SJCRH30 (cell line): ENCODE measurements at places on chromosomes 5 and 9. TPM values are rescaled to one million over a fixed set of nuclear protein-coding genes. Genes with fewer than 3 reads are reported as not detected.

PRRX2 gene
- total RNA-seq, result 0.18 and 0.20 TPM in 2 replicates

DNA sequence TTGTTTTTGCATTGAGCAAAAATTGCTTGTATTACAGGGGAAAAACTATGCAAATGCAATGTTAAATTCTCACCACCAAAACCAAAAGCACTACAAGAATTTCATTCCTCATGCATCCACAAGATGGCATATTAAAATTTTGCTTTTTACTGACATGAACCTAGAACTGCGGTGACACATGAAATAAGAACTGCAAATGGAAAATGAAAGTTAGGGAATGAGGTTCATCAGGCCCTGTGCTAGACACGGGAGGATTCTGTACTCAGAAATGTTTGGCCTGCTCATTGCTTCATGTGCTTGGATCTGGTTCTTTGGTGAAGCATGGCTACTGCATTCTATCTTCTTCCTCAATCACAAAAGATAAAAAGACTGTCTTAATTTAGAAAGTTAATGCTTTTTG, 9.1 kb upstream of the RFK start:
- peak; percentile 59 for DNase-seq

GRCh38 chr9:94974154-94974879, 247.8 kb downstream of the AOPEP start:
- no peak for DNase-seq

DNA sequence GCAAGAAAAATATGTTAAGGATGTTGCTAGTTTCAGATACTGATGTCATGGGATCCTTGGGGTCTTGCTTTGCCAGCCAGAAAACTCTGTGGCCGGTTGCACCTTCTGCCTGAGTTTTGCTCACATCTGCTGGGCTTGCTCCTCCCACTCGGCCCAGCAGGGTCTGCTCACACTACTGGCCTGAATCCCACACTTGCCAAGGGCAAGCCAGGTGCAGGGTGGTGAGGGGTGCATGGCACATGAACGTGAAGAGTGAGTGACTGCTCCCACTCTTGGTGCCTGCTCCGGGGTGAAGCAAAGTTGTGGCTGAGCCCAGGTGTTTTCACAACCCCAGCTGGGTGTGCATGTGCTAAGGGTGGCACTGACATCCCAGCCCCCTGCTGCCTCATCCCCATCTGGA, 83.1 kb upstream of the STARD4 start:
- DNase-seq, result no peak

- peak; percentile 92 for DNase-seq
These were observed at the start of gene PCDHGB1 for GRCh38 chr5:141349917-141350619. Gene PCDHGB1, plus strand, starts transcription at chr5:141350099. Its CDS starts 162 bp downstream, at chr5:141350261.

DNA sequence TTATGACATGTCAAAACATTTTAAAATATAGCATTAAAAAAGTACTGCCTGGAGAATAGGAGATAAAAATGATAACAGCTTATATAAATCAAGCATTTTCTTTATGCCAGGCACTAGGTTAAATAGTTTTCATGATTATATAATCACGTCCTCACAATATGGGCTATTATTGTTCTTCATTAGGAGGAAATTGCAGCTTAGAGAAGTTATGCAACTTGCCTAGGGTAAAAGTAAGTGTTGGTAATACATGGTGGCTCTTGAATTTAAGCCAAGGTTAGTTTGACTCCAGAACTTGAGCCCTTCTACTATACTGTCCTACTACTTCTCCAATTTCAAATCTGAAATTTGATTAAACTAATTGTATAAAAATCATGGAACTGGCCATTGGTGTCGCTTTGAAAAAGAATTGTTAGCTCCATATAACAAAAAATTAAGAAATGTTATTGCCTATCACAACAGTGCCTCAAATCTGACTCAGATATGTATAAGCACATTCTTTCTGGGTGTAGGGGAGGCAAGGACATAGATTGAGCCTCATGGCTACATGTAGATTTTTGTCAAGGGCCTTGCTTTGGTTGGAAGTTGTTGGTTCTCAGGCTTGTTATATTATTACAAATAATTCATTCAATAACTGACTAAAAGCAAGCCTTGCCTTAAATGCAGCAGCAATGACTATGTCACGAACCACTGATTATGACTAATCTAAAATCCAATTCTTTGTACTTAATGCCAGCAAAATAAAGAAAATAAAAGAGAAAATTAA, 223.5 kb upstream of the DAB2 start:
- no peak for DNase-seq

IL17B gene
- total RNA-seq, result 1.5 and 3.3 TPM in 2 replicates

MUSK gene
- 13.6 and 14.1 TPM in 2 replicates for total RNA-seq

GRCh38 chr5:52786391-52786790, 1.3 kb upstream of the ITGA1 start:
- DNase-seq, result no peak

DNA sequence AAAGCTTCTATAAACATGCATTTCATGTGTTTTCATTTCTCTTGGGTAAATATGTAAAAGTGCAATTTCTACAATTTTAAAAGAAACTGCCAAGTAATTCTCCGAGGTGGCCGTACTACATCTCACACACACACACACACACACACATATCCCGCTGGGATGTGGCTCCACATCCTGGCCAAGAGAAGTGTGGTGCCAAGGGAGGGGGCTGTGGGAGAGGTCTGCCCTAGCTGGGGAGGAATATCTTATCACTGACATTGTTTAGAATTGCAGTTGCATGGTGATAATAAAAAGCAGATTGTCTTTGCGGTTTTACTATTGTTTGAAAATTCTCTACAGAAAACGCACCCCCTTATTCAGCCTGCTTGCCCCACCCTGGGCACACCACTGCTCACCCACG, 558.4 kb downstream of the BNC2 start:
- DNase-seq, result no peak

- no peak for DNase-seq
These were observed 593.0 kb downstream of the ACTL7B start for GRCh38 chr9:108262836-108263235.

- no peak for DNase-seq
These were observed 102.2 kb downstream of the HACD4 start for GRCh38 chr9:20929276-20929675.

DNA sequence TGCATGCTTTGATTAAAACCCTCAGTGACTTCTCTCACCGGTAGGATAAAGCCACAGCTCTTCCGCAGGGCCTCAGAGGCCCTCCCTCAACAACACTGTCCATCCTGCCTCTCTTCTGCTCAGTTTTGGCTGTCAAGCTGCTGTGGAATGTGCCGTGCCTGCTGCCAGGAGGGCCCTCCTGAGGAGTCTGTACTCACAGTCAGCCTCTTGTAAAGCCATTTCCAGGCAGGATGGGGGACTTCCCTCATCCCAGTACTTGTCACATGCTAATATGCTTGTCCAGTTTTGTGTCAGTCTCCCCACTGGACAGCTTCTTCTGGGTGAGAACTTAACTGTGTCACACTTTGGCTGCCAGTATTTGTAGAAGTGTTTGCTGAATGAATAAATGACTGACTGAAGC, 13.9 kb upstream of the DDX41 start:
- no peak for DNase-seq

DNA sequence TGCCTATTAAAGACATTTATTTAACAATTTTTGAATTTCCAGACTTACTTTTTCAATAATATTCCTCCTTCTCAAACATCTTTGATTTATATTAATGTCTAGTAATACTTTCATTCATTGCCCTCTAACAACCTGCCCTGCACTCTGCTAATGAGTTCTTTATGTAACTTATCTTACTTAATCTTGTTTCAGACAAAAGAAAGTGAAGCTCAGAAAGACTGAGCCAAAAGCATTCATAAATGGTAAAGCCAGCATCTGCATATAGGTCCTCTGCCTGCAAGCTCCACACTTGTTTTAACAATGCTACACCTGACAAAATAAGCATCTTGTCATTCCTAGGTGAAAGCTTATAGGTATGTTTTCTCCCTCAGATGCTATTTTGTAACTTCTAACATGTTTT, 2.4 kb upstream of the TNPO1 start:
- DNase-seq, result no peak

DEPDC1B gene
- total RNA-seq, result 31.4 and 33.9 TPM in 2 replicates

GRCh38 chr9:87301371-87301770, 196.3 kb upstream of the DAPK1 start:
- DNase-seq, result no peak

DNA sequence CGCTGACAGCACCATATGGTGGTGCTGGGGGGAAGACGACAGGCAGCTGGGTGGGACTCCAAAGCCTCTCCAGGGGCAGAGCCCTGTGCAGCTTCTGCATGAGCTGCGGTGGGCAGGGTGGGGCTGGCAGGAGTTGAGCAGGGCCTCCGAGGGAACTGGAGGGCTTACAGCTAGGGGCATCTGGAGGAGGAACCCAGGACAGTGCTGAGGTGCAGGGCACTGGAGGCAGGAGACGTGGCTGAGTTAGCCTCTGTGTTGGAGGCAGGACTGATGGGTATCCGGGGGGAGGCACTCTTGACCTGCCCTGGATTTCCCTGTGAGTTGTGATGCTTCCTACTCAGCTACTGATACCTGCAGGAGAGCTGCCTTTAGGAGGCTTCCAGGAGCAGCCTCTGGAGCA, 45.0 kb downstream of the TENT4A start:
- DNase-seq, result no peak

GRXCR2 gene
- total RNA-seq, result not detected in 2 replicates

GRCh38 chr9:128323212-128323730, 632 bp downstream of the COQ4 start:
- DNase-seq, result no peak

DNA sequence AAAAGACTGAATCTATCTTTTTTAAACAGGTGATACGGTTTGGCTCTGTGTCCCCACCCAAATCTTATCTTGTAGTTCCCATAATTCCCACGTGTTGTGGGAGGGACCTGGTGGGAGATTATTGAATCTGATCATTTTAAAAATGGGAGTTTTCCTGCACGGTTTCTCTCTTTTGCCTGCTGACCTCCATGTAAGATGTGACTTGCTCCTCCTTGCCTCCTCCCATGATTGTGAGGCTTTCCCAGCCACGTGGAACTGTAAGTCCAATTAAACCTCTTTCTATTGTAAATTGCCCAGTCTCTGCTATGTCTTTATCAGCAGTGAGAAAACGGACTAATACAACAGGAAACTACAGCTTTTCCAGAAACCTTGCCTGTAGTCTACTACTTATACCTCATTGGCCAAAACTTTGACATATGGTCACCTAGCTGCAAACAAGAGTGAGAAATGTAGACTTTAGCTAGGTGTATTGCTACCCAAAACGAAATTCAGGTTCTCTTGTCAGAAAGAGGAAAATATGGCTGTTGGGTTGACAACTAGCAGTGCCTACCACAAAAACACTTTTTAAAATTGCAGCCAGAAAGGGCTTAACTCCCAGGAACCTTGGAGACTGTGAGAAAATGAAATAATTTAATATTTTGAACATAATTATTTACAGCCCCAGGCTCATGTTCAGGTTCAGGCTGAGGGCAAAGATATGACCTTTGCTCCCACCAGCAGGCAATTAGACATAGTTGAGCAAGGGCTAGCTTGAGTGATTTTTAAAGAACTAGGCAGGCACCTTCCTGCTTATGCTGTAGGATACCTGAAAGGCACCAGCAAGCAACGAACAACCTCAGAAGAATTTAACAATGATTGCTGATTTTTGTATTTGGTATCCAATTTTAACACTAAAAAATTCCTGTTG, 7.4 kb upstream of the AGGF1 start:
- DNase-seq, result no peak

DNA sequence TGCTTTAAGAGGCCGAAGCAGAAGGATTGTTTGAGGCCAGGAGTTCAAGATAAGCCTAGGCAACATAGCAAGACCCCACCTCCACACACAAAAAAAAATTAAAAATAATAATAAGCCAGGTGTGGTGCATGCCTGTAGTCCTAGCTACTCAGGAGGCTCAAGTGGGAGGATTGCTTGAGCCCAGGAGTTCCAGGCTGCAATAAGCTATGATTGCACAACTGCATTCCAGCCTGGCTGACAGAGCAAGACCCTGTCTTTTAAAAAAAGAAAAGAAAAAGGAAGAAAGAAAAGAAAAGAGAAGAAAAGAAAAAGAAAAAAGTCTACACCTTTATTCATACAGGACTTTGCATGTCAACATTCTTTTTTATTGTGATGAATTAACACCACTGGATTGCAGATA, 2125.8 kb downstream of the MAT2B start:
- no peak for DNase-seq

ENTPD8 gene
- total RNA-seq, result not detected in 2 replicates

DNA sequence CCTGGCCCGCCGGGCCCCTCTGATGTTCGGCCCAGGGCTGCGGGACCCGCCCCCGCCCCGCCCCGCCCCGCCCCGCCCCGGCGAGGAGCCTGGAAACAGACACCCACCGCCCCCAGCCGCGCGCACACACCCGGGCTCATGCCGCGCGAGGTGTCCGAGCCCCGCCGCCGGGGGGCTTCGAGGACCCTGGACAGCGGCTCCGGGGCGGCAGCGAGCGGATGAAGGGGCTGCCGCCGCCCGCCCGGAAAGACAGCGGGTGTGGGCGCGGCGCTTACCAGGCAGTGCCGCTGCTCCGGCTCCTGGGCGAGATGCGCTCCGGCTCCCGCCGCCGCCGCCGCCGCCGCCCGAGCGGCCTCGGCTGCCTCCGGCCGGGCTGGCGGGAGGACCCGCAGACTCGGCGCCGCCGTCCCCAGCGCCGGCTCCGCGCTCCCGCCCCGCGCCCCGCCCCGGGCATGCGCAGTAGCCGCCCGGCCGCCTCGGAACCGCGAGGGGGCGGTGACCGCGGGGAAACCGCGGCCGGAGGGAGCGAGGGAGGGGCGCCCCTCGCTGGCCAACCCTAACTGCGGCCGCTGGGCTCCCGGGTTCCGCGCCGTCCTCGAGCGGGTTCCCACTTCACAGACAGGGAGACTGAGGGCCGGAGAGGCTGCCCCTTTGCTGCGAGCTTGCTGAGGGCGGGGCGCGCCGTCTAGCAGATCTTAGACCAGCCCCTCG, at the start of gene GPRIN1:
GPRIN1 (minus strand) TSS at position 433 of the 711 bp plus-strand sequence. CDS start 10,322 bp downstream, outside the sequence.
- DNase-seq, result peak; percentile 77

DNA sequence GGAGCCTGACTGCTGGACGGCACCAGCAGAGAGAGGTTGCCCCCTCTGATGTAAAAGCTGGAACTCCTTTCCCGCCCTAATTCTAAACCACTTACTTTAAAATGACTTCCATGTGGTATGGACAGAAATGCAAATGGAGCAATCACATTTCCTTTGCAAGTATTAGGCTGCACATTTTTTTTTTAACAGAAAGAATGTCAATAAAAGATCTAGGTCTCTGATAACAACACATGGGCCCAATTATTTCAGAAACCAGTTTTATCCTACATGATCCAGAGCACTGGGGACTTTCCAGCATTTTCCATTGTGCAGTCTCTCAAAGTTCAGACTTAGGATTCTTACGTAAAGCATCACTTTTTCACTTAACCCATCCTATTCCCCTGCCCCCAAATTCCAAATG, 203.7 kb downstream of the NXNL2 start:
- no peak for DNase-seq
